ENCODE measurements at places on chromosomes 4 and X. TPM values are rescaled to one million over a fixed set of nuclear protein-coding genes. Genes with fewer than 3 reads are reported as not detected.

The RAB41 gene
- total RNA-seq = not detected

The RAPGEF2 gene
- total RNA-seq = 116 TPM

The TLR2 gene
- 3.7 TPM for total RNA-seq

The GASK1B gene
- 44.4 TPM for total RNA-seq

The GSX2 gene
- not detected for total RNA-seq

The SSX3 gene
- not detected for total RNA-seq

The GAGE12F gene
- total RNA-seq = not detected

The KIT gene
- total RNA-seq = 38.6 TPM

The PABPC4L gene
- total RNA-seq = 5.0 TPM

The WWC2 gene
- total RNA-seq = 28.0 TPM

All from spinal cord (tissue), 10 donors.